Fibroblast of skin of right biceps (primary cell): ENCODE measurements at places on chromosomes 7 and 10.

DNA sequence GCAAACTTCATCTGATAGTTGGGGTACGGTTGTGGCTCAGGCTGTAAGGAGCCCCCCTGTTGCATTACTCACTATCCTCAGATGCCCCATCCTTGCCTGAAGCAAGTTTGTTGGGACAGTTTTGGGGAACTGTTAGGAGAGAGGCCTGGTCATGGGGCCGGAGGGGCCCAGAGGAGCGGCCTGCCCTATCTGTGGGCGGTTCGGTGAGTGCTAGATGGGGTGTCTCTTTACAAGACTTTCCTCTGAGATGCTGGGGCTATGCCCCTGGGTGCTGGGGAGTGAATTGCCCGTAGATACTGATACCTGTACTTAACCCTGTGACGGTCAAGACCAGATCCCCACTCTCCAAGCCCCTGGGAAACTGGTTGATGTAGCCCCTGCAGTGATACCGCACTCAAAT, 12.4 kb downstream of the CUX1 start:
- DNase-seq, result no peak

GRCh38 chr7:38548605-38549004, 82.6 kb downstream of the AMPH start:
- no peak for DNase-seq

- no peak for DNase-seq
Measured at GRCh38 chr10:10814069-10814468, 203.6 kb upstream of the CELF2 start.

- no peak for DNase-seq
Measured at GRCh38 chr10:114664127-114664526, 6.1 kb upstream of the ABLIM1 start.

DNA sequence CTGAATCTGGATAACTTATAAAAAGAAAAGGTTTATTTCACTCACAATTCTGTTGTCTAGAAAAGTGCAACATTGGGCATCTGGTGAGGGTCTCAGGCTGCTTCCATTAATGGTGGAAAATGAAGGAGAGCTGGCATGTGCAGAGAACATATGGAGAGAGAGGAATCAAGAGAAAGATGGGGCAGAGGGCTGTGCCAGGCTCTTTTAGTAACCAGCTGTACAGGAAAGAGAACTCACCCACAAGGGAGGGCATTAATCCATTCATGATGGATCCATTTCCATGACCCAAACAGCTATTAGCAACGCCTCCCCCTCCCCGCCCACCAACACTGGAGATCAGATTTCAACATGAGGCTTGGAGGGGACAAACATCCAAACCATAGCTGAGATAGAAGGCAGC, 61.7 kb upstream of the LYZL1 start:
- DNase-seq, result no peak

DNA sequence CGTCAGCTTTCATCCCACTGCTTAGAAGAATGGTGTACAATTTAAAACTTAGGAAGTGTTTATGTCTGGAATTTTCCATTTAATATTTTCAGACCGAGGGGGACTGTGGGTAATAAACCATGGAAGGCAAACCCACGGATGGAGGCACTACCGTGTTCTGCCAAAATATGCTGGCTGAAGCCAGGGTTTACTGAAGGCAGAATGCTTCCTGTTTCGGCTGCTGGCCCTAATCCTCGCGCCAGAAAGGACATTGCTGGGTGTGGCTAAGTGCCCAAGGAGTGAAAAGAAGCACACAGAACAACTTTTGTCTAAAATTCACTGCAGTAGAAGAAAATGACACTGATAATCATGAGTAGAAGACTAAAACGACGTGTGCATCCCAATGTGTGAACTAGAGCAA, 32.3 kb downstream of the PITRM1 start:
- no peak for DNase-seq

- no peak for DNase-seq
Measured at GRCh38 chr10:15943426-15943825, 83.1 kb upstream of the MINDY3 start.

DNA sequence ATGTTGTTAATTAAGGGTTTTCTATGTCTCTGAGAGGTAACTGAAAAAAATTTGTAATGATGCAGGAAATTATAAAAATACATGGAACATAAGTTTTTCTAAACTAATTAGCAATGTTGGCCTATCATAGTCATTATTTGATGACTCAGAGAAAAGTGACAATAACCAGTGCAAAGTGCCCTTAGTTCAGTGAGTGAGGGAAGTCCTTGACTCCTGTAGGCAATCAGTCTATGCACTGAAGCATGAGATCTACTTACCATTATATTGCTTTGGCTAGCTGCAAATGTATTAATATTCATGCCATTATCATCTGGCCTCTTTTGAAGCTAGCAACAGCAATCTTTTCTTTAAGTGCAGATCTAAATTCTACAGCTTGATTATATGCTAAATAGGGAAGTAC, 40.6 kb downstream of the CCDC172 start:
- no peak for DNase-seq

GRCh38 chr7:141161550-141162535, 88.0 kb downstream of the TMEM178B start:
- no peak for DNase-seq

- peak; percentile 87 for DNase-seq
Measured at GRCh38 chr10:17562614-17563013, 54.6 kb downstream of the HACD1 start.

- DNase-seq, result peak; percentile 87
Measured at GRCh38 chr7:34747867-34748727, 90.1 kb downstream of the NPSR1 start.

- peak; percentile 36 for DNase-seq
Measured at GRCh38 chr10:113550365-113550764, 2.5 kb upstream of the HABP2 start.

- DNase-seq, result no peak
Measured at GRCh38 chr10:119597405-119598186, 832 bp upstream of the TIAL1 start.

- no peak for DNase-seq
Measured at GRCh38 chr7:80636709-80637108, 1.7 kb upstream of the CD36 start.

DNA sequence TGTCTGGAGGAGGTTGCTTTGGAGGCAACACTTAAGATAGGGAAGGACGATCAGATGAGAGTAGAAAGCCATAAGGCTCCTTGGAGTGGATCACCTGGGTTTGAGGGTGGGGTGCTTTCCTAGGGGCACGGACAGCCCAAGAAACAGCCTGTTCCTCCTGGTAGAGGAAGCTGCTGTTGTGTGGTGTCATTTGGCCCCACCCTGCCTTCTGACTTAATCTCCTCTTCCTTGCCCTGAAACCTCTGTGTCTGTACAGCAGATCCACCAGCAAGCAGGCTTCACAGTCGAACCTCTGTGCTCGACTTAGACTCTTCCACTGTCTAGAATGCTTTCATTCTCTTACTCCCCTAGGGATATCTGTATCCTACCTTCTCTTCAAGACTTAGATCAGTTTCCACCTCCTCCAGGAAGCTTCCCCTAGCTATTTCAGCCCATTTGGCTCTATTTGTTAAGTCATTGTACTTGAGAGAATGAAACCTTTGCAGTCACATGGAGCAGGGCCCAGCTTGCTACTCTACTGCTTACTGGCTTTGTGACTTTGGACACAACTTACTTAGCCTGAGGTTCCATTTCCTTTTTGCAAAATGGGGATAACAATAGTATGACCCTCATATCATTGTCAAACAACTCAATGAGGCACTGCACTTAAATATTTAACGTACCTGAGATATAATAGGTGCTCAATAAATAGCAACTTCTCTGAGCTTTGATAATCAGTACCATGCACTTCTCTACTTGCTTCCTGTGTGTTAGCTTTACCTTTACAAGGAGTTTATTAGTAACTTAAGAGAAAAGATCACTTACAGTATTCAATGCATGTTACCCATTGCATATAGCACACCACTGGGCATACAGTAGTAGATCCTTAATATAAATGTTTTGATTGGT, 5.0 kb downstream of the MXI1 start:
- DNase-seq, result no peak

DNA sequence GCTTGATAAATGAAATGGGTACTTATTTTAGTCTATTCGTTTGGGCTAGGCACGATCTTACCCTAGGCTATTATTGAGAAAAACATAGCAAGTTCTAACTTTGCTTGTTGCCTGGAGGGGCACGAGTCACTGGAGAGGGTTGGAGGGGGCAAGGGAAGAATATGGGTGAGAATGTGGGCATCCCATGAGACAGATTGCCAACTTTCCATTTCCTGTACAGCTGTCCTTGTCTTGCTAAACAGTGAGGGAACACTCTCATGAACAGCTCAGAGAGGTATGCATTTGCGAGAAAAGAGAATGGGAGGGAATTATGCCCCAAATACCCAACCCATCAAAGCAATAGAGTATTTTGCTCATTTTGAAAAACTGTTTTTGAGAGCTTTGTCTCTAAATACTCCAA, 9.2 kb downstream of the CDHR3 start:
- no peak for DNase-seq

GRCh38 chr10:131141645-131142516, 169.6 kb downstream of the TCERG1L start:
- no peak for DNase-seq

DNA sequence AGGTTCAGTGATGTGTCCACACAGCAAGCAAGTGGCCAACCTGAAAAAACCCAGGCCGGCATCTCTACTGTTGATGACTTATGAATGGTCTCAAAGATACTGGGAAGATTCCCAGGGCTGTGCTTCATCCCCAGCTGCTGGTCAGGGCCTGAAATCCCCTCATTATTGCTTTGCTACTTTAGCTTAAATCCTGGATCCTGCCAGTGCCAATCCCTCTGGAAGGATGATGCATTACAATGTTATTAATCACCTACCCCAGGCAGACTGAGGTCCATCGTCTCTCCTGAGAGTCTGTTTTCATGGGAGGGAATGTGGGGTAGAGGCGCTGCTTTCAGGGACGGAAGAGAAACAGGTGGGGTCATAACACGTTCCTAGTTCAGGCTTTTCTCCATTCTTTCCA, 371.6 kb downstream of the RPS24 start:
- peak; percentile 28 for DNase-seq
